ENCODE measurements at places on chromosomes 6 and 20.
A peak's percentile ranks its signal among the peaks of the same experiment; 100 is the strongest.

- DNase-seq: no peak
Measured at GRCh38 chr6:159758031-159759001, 3.5 kb upstream of the ACAT2 start.

DNA sequence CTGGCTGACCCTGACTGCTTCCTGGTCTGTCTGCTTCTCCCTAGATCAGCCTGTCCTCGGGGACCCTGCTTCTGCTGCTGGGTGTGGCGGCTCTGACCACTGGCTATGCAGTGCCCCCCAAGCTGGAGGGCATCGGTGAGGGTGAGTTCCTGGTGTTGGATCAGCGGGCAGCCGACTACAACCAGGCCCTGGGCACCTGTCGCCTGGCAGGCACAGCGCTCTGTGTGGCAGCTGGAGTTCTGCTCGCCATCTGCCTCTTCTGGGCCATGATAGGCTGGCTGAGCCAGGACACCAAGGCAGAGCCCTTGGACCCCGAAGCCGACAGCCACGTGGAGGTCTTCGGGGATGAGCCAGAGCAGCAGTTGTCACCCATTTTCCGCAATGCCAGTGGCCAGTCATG, 6.3 kb downstream of the NRSN2 start:
- no peak for DNase-seq

DNA sequence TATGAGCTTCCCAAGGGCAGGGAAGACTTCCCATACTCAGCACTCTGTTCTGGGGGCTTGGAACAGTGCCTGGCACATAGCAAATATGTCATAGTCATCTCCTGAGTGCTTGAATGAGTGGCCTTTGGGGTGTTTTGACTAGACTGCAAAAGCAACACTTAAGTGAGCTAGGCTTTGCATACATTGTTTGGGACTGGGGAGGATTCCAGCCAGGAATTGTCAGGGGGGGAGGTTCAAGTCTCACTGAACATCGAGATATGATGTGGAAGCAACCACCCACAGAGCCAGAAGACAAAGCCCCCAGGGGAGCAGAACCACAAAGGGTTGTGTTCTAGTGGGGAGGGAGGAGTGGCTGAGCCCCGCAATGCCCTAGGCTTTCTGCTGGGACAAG, 98.4 kb downstream of the SYCP2 start:
- DNase-seq: no peak

DNA sequence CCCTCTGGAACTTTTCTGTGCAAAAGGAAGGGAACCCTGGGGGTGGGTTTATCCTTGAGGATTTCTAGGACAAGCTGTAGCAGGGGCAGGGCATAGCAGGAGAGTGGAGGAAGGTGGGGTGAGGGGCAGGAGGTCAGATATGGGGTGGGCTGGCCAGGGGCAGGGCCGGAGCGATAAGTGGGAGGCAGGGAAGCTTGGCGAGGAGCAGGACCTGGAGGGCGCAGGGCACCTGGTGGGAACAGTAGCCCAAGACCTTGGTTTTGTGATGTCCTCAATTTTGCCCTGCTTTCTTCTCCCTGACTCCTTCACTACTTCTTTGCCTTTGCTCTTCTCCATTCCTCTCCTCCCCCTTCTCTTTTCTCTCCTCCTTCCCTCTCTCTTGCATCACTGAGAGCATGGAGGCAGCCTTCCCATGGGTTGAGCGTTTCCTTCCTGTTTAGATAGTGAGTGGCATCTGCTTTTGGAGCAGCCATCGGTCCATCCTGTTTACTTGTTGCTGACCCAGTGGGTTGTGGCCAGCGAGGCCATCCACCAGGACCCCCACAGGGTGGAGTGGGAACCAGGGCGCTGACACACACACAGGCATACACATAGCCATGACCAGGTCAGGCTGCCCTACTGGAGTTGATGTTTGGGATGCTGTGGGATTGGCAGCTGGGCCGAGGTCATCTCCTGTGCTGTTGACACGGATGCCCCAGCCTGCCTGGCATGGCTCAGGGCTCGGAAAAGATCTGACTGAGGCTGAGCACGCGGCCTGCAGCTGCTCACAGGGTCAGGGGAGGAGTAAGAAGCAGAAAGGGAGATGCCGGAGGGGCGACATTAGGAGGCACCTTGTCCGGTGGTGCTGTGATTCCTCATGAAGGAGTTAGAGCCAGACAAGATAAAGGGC, 121.0 kb upstream of the RNF24 start:
- DNase-seq: no peak

- DNase-seq: no peak
Measured at GRCh38 chr20:54347166-54347833, 128.1 kb upstream of the DOK5 start.

GRCh38 chr20:57053793-57054552, 212.5 kb downstream of the BMP7 start:
- no peak for DNase-seq

DNA sequence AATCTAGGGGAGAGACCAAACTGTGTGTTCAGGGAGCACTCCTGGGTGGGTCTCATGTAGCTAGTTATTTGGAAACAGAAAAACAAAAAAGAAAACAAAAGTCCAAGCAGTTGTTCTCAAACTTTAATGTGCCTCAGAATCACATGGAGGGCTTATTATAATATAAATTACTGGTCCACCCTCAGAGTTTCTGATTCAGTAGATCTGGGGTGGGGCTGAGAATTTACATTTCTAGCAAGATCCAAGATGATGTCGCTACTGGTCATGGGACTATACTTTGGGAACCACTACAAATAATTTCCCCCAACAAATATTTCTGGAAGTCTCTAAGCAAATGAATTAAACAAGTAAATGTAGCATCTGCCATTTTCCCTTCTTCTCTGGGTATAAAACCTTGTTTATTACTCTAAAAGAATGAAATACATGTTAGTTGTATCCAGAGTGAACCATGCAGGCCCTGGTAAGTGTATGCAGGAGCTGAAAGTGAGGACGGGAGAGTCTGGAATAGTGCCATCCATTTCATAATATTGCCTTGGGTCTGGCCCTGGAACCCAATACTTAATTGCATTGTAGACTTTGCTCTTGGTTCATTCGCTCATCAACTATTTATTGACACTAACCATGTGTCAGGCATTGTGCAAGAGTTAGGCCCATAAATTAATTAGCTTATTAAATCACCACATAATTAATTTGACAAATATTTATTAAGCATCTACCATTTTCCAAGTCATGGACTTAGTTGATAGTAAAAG, 490.8 kb downstream of the EPM2A start:
- no peak for DNase-seq

GRCh38 chr6:170255426-170256125, 35.3 kb downstream of the DLL1 start:
- no peak for DNase-seq

DNA sequence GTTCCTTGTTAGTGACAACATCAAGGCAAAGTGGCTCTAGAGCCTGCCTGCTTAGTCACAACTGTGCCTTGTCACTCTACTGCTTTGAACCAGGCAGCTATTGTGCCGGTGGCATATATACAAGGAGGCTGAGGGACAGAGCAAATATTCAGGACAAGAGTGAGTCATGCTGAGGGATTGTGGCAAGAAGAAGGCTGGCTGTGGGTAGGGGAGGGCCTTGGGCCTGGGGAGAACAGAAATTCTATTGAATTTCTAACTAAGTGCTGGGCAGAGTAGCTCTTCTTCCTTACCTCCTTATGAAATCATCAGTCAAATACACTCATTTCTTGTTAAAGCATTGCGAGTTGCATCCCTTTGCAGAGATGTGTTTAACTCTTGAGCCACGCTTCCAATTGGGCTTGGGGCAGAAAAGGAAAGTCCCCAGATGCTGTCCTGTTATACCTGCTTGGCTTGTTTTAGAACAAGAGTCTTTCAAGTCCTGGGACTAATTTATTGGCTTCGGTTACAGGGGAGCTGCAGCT, 59.7 kb downstream of the PFDN4 start:
- no peak for DNase-seq

- peak; percentile 44 for DNase-seq
Measured at GRCh38 chr20:50054626-50055511, 58.1 kb downstream of the UBE2V1 start.

DNA sequence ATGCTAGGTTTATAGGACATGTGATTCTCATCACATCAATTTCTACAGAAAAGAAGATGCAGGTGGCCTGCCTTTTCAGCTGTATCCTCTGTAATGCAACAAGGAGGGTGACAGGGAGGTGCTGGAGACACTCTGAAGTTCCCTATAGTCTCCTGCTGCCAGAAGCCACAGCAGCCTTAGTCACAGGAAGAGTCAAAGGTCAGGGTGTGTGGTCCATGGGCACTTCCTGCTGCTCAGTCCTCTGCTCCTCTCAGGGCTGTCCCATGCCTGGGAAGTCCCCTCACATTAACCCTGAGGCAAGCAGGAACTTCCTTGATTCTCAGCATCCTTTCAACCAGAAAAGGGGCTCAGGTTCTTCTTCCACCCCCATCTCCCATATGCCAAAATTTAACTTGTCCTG, 144.8 kb upstream of the FOXA2 start:
- DNase-seq: no peak

DNA sequence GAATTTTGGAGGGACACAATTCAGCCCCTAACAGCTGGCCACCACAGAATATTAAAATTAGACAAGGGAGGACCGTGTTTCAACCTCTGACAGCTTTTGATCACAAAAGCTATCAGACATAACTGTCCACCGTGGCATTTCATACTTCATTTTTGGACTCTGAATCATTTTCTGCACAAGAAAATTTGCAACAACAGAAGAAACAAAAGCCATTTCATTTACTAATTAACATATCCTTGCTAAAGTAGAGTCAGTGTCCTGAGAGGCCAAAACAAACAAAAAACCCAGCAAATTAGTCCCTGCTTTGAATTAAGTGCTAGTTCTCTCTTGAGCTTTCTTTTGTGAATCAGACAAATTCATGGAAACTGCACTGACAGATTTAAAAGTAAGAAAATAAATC, 17.6 kb upstream of the COL12A1 start:
- no peak for DNase-seq

- DNase-seq: no peak
Measured at GRCh38 chr6:37552267-37552666, 52.6 kb upstream of the CCDC167 start.

- no peak for DNase-seq
Measured at GRCh38 chr6:161141173-161141572, 132.7 kb downstream of the AGPAT4 start.

DNA sequence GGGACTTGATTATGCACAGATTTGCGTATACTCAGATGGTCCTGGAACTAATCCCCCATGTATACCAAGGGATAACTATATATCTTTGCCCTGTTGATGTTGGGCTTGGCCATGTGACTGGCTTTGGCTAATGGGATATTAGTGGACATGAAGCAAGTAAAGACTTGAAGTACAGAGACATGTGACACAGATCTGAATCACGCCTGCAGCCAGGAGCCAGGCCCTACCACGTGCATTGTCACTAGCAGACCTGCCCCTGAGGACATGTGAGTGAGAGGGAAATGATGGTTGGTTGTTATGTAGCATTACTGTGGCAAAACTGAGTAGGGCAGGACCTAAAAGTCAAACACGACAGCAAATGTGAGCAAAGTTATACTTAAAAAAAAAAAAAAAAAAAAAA, 155.7 kb downstream of the AKAP7 start:
- no peak for DNase-seq

DNA sequence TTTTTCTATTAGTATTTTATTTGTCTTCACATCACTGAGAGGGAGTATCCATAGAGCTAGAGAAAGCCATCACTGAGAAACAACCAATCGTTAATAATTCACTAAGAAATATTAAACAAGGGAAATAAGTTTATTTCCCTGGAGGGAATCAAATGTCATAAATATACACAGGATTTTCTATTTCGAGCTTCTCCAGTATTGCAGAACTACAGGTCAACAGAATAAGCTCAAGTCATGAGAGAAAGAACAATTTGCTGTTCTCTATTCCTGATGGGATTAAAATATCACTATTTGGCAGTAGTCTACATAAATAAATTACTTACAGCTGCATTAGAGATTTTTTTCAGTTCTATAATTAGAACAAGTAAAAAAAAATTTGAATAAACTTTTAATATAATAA, 2.2 kb upstream of the FAM162B start:
- no peak for DNase-seq

DNA sequence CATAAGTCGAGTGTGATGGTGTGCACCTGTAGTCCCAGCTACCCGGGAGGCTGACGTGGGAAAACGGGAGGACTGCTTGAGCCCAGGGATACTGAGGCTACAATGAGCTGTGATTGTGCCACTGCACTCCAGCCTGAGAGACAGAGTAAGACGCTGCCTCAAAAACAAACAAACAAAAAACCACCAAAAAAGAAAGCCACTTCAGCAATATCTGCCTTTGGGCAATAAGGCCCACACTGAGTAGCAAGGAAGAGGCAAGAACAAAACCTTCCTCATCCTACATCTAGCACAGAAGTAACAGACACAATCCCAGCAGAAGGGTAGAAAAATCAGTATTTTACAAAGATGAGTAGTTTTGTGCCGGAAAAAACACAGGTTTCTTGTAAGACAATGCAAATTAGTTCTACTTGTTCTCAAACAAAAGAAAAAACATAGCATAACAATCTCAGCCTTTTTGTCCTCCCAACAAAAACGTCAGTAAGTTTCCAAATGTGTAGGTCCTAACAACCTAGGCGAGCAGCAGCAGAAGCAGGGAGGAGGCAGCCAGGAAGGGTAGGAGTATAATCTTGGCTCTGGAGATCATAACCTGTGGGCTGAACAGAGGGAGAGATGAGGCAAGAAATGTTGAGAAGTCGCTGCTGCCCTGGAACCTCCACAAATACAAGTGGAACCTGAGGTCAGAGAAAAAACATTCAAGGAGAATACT, 5.7 kb downstream of the PPP1R10 start:
- DNase-seq: no peak

- no peak for DNase-seq
Measured at GRCh38 chr6:158226655-158227512, 58.7 kb downstream of the GTF2H5 start.

- DNase-seq: peak; percentile 37
Measured at GRCh38 chr6:145247692-145248419, 487.5 kb downstream of the EPM2A start.

- no peak for DNase-seq
Measured at GRCh38 chr6:105319331-105319730, 83.6 kb downstream of the PREP start.

- no peak for DNase-seq
Measured at GRCh38 chr20:1863296-1863695, 31.9 kb upstream of the SIRPA start.

DNA sequence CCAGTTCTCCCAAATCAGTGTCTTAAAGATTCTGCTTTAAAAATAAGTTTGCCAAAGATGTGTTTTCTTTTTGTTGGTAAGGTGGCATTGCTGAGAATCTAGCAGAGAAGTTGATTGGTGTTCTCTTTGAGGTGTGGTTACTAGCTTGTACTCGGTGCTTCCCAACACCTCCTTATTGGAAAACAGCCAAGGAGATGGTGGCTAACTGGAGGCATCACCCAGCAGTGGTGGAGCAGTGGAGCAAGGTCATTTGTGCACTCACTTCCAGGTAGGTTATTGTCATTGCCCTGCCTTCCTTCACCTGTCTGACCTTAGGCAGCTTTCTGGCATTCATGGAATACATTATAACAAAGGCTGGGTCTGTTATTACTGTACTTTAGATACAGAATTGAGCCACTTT, 26.7 kb downstream of the RALGAPB start:
- no peak for DNase-seq

GRCh38 chr20:475463-476357, 13.4 kb upstream of the TBC1D20 start:
- no peak for DNase-seq

Measured in fibroblast of the conjunctiva (primary cell).